ENCODE measurements at places on chromosomes 16 and 17.

DNA sequence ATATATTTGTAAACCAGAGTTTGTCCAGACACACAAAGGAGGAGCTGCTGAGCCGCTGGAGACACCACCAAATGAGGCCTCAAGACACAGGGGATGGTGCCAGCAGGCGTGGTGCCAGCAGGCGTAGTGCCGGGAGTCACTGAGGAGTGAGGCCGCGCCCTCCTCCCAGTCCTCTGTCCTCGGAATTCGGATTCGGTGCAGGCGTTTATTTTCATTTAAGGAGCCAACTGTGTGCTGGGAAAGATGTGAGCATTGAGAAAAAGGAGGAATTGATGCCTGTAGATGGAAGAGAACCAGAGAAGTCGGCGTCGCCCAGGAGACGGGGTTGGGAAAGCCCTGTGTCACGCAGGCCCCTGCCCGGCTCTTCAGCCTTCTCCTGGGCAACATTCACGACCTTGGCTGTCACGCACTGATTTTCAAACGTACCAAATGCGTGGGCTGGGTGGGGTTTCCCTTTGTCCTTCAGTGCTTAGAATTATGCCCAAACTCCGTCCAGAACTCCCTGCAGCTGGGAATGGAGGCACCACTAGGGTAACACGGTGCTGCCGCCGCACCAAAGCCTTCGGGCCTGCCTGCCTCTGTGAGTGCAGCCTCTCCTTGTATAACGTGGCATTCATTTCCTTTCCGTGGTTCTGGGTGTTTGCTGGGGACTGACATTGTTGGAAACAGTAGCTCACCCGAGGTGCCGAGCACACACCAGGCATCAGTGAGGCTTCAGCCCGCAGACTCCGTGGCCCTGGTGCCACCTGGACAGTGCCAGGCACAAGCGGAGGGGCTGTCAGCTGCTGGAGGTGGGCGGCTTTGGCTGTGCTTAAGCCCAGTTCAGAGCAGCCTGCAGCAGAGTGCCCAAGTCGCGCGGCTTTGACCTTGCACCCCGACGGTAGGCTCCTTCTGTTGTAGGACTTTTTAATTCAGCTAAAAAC is 49.0 kb upstream of the CHMP6 start:
- DNase-seq: peak; percentile 37

- DNase-seq: no peak
These were observed 41.0 kb downstream of the FOXL1 start for GRCh38 chr16:86619239-86619794.

DNA sequence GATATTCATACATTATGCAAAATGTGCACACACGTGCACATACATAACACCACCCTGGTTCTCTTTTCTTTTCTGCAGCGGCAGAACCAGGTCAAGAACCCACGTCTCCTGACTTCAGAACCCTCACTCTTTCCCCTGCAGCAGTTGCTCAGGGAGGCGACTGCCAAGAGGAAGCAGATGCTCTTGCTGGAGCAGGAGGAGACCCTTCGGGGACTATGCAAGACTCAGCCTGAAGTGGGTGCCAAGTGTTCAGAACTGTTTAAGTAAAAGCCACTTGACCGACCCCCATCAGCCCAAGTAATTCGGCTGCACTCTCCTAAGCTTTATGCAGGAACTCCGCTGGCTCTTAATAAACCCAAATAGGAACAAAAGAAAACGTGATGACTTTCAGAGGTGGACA is 193.8 kb downstream of the SLC39A11 start:
- no peak for DNase-seq

DNA sequence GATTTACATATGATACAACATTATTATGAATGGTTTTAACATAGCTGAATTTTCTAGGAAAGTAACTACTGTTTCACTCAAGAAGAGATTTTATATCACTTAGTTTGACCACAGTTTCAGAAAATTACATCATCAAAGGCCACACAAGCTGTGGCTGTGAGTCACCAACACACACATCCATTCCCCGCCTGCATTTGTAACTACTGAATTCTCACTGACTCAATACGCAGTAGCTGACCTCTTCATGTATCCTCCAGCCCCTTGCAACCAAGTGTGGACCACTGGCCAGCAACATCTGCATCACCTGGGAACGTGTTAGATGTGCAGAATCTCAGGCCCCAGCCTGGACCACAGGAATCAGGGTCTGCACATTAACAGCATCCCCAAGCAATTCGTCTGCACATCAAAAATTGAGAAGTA is 197.6 kb downstream of the XYLT1 start:
- no peak for DNase-seq

- DNase-seq: no peak
These were observed 51.2 kb downstream of the CLEC16A start for GRCh38 chr16:10995565-10995964.

DNA sequence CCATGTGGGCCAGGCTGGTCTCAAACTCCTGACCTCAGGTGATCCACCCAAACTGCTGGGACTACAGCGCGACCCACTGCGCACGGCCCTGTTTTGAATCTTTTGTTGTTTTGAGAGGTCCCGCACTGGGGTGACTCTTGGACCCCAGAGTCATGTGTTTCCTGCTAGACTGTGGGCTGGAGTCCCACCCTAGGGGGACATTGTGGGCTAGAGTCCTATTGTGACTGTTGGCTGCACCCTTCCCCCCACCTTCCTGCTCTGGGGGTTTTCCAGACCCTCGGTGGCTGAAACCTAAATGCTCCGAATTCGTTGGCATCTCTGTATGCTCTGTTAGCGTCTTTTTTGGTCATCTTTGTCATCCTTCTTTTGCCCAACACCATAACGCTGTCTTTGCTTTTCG is 16.0 kb downstream of the NUPR1 start:
- DNase-seq: no peak

Measured in pancreas (tissue), 10 donors.